ENCODE measurements at places on chromosomes 6 and 20.

- DNase-seq: no peak
Measured at GRCh38 chr6:155528335-155528734, 72.7 kb upstream of the NOX3 start.

DNA sequence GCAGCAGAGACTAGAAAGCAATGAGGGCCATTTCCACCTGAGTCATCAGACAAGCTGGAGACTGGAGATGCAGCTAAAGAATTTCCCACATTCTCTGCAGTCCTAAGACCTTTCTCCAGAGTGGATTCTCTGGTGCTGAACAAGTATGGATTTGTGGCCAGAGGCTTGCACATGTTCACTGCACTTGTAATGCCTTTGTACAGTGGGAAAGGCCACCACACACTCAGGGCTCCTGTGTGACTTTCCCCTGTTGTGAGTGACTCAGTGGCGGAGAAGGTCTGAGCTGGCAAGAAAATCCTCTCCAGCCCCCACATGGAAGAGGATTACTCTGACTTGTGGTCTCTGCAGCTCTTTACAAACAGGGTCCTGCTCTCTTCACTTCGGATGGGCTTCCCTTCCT lies 192.3 kb downstream of the C6orf118 start:
- no peak for DNase-seq

GRCh38 chr6:122701666-122702065 lies 77.8 kb upstream of the FABP7 start:
- DNase-seq: no peak

- no peak for DNase-seq
Measured at GRCh38 chr6:142361779-142362750, 60.3 kb downstream of the ADGRG6 start.

DNA sequence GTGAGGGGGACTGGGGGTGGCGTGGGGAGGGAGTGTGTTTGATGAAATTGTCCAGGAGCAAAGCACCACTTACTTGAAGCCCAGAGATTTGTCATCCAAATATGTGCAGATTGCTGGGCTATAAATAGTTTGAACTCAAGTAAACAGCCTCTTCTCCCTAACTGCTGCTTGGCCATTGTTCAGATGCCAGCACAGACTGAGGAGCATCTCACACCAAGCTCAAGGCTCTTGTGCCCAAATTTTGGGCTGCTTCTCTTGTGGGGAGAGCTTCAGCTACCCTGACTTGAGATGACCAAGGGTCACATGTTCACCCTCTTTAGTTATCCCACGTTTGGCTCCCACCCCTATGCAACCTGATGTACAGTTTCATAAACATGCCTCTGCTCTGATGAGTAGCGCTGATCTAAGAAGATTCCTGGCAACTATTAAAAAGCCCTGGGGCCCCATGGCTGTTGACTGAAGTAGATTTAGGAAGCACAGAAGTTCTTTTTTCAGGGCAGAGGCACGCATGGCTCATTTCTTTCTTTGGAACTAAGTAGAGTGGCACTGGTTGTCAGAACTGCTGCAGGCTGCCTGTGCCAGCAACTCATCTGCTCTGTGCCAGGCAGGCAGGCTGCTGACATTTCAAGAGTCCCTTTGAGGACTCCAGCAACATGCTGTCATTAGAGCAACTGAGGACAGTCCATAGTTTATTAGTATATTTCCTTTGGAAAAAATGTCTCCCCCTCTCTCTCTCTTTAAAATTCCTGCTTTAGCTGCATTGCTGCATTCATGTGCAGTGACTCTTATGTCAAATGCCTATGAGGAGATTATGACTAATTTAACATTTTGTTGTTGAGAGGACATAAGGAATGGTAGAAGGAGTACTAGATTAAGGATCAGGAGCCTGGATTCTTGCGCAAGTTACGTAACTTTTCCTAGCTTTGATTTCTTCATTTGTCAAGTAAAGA lies 9.6 kb upstream of the PKIG start:
- peak; percentile 89 for DNase-seq

DNA sequence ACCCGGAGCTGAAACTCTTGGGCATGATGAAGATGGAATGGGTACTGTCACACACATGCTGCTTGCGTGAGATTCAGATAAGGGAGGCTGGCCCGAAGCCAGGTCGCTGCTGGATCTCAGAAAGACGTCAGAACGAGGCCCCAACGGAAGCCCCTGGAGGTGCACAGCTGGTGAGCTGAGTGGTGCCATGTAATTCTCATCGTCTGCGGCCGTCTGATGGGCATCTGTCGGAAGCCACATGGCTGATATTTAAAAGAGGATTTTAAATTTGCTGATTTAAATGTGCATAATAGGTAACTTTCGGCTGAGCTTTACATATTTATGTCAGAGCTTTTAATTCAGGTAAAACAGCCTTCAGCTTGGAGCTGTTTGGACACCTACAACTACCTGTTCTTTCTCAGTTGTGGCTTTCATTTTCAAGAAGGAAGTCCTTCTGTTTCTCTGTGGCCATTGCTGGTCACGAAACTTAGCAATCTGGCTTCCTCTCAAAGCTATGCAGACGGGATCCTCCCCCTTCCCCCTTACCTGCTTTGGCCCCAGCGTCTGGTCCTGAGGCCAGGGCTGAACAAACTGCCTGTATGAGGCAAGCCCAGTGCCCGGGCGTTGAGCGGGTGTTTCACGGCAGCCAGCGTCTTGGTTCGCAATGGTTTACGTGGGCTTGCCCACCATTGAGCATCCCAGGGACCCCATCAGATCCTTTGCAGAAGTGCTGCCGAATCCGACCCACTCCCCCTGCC lies 9.2 kb downstream of the SLCO4A1 start:
- no peak for DNase-seq

DNA sequence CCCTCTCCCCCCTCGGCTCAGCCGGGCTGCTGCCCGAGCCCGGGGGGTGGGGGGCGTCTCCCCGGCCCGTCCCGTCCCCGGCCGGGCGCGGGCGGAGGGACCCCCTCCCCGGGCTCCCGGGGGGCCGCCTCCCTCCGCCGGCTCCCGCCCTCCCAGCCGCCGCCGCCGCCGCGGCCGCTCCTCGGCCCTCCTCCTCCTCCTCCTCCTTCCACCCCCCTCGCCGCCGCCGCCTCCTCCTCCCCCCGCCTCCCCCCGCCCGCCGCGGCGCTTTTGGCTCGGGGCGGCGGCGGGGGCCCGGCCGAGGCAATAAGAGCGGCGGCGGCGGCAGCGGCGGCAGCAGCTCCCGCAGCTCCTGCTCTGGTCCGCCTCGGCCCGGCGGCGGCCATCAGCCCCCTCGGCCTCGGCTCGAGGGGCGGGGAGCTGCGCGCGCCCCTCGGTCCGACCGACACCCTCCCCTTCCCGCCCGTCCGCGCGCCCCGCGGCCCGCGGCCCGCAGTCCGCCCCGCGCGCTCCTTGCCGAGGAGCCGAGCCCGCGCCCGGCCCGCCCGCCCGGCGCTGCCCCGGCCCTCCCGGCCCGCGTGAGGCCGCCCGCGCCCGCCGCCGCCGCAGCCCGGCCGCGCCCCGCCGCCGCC lies 38.7 kb downstream of the GNAS start:
- DNase-seq: peak; percentile 92

GRCh38 chr20:52593654-52594053 lies 378.5 kb upstream of the TSHZ2 start:
- no peak for DNase-seq

DNA sequence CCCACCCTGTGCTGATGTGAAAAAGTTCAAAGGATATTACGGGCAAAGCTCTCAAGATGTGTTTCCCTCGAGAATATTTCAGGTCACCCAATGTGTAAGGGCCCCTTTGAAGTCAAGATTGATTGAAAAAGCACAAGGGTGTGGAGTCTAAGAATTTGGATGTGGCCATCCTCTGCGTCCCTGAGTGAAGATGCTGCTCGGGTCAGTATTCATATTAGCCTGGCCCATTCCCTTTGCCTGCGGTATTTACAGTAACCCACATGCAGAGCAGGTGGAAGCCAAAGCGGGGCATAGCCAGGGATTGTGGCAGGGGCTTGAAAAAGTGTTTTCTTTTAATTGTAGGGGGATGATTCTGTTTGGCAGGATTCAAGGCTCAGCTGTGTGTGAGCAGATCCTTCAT lies 211.0 kb downstream of the TSHZ2 start:
- no peak for DNase-seq

DNA sequence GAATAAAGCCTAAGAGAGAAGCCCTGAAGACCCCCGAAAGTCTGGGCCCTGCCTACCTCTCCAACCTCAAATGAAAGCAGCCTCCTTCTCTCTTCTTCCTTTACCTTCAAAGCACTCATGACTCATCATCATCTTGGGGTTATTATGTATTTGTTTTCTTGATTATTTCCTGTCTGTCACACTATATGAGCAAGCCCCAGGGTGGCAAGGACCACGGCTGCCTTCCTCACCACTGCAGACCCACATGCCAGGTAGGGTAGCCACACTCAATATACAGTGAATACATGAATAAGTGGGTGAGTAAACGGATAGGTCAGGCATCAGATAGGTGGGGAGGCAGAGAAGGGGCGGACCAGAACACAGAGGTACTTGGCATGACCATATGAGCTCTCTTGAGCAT lies 8.8 kb downstream of the WFDC3 start:
- no peak for DNase-seq

DNA sequence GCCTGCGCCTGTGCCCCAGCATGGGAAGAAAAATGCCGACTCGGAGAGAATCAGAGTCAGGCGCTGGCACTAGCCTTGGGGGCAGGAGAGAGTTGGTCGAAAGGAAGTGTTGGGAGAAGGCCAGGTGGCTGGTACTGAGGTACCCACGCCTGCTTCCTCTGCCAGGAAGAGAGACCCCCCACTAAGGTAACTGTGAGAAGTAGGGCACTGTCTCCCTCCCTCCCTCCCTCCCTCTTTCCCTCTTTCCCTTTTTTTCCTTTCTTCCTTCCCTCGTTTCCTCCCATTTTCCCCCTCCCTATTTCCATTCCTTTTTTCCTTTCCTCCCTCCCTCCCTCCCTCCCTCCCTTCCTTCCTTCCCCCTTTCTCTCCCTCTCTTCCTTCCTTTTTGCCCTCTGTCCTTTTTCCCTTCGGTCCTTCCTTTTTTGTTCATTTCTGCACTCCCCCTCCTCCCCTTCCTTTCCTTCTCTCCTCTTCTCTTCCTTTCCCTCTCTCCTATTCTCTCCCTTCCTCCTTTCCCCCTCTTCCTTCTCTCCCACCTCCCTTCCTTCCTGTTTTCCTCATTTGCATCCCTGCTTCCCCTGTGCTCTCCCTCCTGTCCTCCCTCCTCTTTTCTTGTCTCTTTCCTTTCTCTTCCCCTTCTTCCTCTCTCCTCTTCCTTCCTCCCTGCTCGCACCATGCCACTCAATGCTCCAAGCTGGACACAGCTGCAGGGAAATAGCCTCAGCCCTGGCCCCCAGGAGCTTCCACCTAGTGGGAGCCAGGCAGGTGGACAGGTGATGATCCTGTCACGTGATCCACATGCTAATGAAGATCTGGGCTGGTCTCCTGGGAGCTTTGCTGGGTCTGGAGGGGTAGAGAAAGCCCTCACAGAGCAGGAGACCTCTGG lies 148.0 kb downstream of the DHX35 start:
- DNase-seq: no peak

DNA sequence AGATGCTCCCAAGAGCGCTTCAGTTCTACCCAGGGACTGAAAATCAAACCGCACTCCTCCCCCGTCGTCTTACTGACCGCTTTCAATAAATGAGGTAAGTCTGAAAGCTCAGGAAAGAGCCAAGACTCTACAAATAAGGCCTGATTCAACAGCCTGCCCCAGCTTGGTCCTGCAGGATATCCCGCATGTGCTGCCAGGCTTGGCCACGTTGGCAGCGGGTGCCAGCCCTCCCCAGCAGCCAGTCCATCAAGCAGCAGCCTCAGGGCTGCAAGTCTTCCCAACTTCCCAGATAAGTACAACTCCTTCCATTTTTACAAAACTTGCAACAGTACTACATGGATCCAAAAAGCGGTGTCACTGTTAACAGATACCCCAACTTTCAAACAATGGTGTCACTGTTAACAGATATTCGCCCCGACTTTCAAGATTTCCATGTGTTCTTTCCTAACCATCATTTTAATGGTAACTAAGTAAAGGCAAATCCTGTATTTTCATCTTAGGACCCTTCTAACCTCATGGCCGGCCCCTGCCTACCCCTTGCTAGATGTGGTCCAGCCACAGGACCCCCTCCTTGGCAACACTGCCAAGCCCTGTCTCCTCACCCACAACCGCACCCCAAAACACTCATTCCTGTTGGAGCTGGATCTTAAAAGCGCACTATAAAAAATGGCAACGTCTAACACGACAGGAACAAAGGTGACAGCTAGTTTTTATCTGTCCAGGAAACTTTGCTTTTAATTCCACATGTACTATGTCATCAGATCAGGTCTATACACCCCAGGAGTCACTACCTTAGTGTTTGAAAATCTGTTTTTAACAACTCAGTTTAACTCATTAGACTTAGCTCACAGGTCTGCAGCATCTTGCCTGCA lies 28.0 kb downstream of the DIDO1 start:
- DNase-seq: peak; percentile 77

GRCh38 chr6:159461266-159461665 lies 231.8 kb downstream of the SOD2 start:
- DNase-seq: no peak

- no peak for DNase-seq
Measured at GRCh38 chr6:116563830-116564229, 7.5 kb upstream of the RWDD1 start.

GRCh38 chr20:41432746-41433145 lies 66.1 kb upstream of the EMILIN3 start:
- no peak for DNase-seq

DNA sequence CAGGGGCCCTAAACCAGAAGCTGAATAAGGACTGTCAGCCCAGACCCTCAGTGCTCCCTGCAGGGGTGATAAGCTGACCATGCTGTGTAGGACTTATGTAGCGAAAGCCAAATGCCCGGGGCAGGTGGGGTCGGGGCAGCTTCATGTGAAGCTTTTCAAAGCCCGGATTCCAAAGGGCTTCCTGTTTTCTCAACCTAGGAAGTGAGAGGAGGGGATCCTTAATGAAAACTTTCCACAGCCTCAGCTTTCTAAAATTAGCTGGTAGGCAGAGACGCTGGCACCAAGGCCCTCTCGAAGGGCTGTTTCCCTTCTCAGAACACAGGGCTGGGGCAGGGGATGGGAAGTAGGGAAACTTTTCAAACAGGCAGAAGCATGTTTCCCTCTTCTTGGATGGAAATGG lies 148.9 kb downstream of the NFATC2 start:
- no peak for DNase-seq

GRCh38 chr6:13471184-13471583 lies 16.2 kb downstream of the GFOD1 start:
- DNase-seq: no peak

- no peak for DNase-seq
Measured at GRCh38 chr20:51752343-51752951, 15.7 kb downstream of the ATP9A start.

- no peak for DNase-seq
Measured at GRCh38 chr20:47243532-47244305, 112.8 kb downstream of the ZMYND8 start.
